CD4-positive, alpha-beta memory T cell (primary cell): ENCODE measurements at places on chromosomes 16 and 17.

DNA sequence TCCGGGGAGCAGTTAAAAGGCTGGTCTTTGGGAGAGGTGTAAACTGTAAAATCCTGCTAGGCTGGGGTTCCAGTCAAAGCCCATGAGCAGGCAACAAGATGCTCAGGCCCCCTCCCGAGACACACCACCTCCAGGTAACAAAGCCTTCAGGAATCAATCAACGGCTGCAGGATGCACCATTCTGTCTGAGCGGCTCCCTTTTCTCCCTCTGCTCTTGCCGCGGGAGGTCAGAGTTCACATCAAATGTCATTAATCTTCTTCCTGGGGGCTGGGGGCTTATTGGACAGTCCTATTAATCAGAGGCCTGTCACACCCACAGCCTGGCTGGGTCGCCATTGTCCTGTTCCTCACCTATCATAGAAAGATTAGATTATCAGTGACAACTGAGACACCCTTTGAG lies 11.9 kb upstream of the CCDC182 start:
- DNase-seq: no peak

GRCh38 chr16:88298833-88299745 lies 83.7 kb upstream of the ZNF469 start:
- DNase-seq: no peak

DNA sequence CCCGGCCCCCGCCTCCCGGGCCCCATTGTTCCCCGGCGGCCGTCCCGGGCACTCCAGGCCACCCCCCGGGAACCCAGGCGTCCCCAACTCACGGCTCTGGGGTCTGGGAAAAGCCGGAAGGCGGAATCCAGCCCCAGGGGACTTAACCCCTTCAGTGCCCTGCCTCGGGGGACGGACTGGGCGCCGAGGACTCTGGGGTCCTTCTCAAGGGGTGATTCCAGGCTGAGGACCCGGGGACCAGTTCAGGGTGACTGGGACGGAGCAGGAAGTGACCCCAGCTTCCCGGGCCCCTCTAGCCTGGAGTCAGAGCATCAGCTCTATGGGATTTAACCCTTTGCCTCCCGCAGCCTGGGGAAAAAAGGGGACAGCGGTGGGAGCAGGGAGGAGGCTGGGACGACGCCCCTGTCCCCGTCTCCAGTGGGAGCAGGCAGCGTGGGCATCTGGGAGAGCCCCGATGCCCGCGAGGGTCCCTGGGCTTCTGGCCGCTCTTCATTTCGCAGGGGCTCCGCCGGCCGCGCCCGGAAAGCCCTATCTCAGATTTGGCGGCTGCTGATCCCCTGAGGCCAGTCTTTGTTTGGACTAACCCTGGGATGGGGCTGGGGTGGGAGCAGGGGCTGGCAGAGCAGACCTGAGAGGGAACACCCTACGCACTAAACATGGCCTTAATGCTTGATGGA lies at the start of gene ZNF629:
ZNF629 (minus strand) TSS at position 270 of the 677 bp plus-strand sequence. CDS start 2,723 bp downstream, outside the sequence.
- no peak for DNase-seq

GRCh38 chr17:33258296-33258695 lies 34.8 kb downstream of the ASIC2 start:
- no peak for DNase-seq

DNA sequence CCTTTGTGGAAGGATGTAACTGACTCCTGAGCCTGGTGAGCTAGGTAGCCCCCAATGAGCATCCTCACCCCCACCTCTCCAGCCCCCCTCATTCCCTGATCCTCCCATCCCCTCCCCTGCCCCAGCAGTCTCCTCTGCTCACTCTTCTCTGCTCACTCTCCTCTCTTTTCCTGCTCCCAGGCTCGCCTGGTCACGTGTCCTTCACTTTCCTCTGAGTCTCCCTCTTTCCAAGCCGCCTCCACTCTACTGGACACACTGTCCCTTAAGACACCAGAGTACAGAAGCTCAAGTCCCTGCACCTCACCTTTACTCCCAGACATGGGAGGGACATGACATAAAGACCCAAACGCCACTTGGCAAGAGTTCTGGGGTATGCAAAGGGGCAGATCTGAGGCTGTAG lies 76.3 kb upstream of the RBL2 start:
- DNase-seq: no peak
